T-cell (primary cell): ENCODE measurements at places on chromosomes 16 and 17.

- DNase-seq, result no peak
- no peak overlapping the region for H3K27ac ChIP-seq
- H3K36me3 ChIP-seq, result no peaks in the 10 kb centered on the region
- H3K4me1 ChIP-seq, result no peaks in the 10 kb centered on the region
- H3K4me3 ChIP-seq, result no peak overlapping the region
Measured at GRCh38 chr16:10683170-10683569, 11.6 kb downstream of the TEKT5 start.

DNA sequence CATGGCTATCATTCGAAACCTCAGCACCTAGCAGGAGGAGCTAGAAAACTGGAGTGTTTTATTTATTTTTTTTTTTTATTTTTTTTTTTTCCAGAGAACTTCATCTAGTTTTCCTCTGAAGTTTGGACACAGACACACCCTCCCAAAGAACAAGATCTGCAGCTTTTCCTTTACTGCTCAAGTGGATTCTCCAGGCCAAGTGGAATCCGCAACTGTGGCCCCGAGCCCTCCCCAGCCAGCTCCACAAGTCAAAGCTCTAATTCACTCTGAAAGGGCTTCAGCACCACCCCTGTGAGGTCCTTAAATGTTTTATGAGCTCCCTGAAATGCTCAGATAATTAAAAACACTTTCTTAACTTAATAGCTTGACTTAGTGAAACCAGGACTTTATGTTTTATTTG, 332.1 kb upstream of the DYNLRB2 start:
- H3K27me3 ChIP-seq, result no peaks in the 10 kb centered on the region
- no peak for DNase-seq
- no peak overlapping the region for H3K4me3 ChIP-seq
- H3K4me1 ChIP-seq, result no peaks in the 10 kb centered on the region
- no peaks in the 10 kb centered on the region for H3K36me3 ChIP-seq

DNA sequence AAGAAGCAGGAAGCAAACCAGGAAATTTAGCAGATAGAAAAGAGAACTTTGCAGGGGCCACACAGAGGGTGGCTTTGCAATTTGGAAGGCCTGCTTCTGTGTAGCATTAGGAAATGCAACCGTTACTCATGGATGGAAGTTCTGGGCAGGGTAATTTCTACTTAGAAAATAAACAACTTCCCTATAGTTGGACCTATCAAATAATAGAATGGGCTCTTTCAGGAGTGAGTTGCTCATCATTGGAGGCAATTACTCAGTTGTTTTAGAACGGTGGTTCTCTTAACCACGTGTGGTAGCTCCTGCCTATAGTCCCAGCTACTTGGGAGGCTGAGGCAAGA, 25.8 kb upstream of the HS3ST2 start:
- H3K4me3 ChIP-seq, result no peak overlapping the region
- no peaks in the 10 kb centered on the region for H3K4me1 ChIP-seq

DNA sequence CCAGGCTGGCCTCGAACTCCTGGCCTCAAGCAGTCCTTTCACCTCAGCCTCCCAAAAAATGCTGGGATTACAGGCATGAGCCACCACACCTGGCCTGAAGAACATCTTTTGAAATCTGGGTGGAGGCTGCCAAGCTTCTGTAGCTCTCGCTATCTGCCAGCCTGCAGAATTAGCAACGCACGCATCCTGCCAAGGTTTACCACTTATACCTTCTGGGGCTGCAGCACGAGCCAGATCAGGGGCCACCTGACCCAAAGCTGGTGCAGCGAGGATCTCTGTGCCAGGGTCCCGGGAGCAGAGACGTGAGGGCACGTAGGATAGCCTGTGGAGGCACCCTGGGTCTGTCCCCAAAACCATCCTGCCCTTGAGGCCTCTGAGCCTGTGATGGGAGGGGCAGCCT, 22.2 kb downstream of the SLC38A8 start:
- H3K27ac ChIP-seq, result no peak overlapping the region
- H3K4me1 ChIP-seq, result no peaks in the 10 kb centered on the region
- no peaks in the 10 kb centered on the region for H3K36me3 ChIP-seq
- no peak overlapping the region for H3K4me3 ChIP-seq
- no peak for DNase-seq

- peaks cover 14% of the 10 kb centered on the region for H3K36me3 ChIP-seq
- H3K4me1 ChIP-seq, result no peaks in the 10 kb centered on the region
- H3K27me3 ChIP-seq, result no peaks in the 10 kb centered on the region
- DNase-seq, result no peak
- no peak overlapping the region for H3K4me3 ChIP-seq
Measured at GRCh38 chr16:16148755-16149154, 74.5 kb downstream of the ABCC6 start.

DNA sequence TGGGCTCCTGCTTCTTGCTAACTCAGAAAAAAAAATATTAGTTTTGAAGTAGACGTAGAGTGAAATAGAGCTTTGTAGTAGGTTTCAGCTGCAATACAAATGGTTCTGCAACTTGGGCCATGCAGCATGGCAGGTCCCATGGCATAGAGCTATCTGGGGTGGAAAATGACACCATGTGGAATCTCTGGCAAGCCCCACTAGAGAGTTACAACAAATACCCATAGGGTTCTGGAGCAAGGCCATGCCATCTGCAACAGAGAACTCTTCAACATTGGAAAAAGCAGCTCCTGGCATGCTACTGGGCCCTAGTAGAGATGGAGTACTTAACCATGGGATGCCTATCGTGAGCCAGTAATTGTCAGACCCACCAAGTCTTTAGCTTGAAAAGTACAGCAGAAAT, 25.3 kb upstream of the RBBP6 start:
- H3K27me3 ChIP-seq, result no peaks in the 10 kb centered on the region
- no peaks in the 10 kb centered on the region for H3K36me3 ChIP-seq
- no peaks in the 10 kb centered on the region for H3K4me1 ChIP-seq
- DNase-seq, result no peak

DNA sequence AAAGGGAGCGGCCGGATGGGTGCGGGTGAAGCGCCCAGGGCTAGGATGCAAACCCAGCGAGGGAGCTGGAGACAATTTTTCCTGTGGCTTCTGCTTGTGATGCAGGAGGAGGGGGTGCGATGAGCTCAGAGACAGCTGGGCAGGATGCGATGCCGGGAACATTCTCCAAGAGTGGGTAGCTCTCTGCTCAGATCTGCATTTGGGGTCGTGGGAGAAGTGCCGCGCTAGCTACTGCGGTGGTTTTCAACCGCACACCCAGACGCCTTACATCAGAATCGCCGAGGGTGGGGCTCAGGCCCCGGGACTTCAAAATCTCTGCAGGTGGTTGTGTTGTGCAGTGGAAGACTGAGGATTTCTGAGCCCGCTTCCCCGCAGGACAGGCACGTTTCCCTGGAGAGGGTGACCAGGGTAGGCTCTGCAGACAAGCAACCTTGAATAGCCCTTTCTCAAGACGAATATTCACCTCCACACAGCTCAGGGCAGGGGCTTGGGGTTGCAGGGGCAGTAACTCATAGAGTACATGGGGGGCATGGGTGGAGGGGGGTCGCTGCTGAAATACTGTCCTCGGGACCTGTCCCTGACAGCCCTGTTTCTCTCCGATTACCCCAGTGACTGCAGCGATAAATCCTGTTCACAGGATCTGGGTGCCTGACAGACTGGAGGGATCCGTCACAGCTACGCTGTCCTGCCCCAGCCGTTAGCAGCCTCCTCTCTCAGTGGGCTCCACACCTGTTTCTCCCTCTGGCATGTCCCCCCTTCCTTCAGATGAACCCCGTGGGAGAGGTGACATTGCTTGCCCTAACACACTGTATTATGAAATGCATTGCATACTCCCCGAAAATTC, 63.3 kb downstream of the HAPSTR1 start:
- H3K27ac ChIP-seq, result no peak overlapping the region
- no peak for DNase-seq
- no peak overlapping the region for H3K4me3 ChIP-seq
- no peaks in the 10 kb centered on the region for H3K4me1 ChIP-seq
- H3K27me3 ChIP-seq, result peaks cover 45% of the 10 kb centered on the region
- no peaks in the 10 kb centered on the region for H3K36me3 ChIP-seq

DNA sequence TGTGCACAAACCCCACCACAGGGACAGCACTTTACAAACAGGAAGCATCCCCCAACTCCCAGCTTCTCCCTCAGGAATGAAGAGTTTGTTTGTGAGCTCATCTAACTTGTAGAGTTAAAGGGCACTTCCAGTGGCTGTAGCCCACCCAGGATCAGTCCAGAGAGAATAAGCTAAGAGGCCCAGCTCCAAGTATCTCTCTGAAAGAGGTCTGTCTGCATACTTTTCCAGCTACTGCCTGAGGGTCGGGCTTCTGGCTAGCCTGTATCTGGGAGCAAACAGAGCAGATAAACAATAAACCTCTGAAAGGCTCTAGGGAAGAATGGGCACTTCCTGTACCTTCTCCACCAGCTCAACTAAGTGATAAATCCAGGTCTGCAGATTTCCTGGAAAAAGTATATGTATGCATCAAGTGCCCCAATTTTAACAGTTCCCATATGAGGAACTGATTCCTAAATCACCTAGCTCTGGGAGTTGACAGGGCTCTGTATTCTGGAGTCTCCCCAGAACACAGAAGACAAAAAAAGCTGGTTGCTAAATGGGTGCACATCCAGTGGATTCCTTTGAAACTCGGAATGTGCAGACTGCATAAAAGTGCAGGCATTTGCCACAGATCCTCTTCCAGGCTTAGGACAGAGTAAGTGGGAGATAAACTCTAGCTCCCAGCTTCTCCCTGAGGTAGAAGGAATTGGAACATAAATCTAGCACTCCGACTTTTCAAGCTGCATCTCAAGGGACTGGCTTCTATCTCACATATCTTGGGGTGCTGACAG, 37.1 kb upstream of the MYLK3 start:
- H3K36me3 ChIP-seq, result no peaks in the 10 kb centered on the region
- H3K27ac ChIP-seq, result no peak overlapping the region
- no peak for DNase-seq

DNA sequence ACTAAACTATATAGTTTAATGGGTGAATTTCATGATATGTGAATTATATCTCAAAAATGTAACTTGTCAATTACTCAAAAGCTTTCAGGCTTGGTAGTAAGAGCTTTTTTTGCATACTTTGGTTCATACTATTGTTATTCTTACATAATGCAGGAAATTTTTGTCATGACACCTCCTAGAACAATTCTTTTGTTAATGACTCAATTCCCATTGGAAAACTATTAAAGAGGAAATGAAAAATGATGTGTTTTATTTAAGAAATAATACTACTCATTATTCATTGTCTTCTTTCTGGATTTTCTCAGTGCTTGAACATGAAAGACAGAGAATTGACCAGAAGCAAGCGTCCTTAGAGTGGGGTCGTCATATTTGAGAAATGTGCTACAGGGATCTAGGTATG, 196.4 kb upstream of the KCNJ16 start:
- no peak overlapping the region for H3K27ac ChIP-seq
- H3K27me3 ChIP-seq, result no peaks in the 10 kb centered on the region
- no peaks in the 10 kb centered on the region for H3K36me3 ChIP-seq
- H3K4me3 ChIP-seq, result no peak overlapping the region
- DNase-seq, result no peak

DNA sequence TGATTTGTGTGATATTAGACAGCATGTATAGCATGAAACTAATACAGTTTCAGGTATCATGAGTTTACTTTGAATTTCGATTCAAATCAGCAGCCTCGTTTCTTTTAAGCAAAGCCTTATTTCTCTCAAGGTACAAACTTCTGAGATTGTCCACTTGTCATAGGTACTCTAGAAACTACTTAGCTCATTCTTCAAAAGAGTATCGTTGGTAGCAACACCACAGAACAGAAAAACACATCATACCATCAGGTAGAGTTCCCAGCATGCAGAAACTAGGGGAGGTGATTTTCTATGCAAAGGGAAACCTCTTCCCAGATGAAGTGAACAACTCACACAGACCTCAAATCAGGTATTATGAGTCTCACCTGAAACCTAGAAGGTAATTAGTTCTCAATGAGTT, 237.0 kb upstream of the SOX9 start:
- H3K4me3 ChIP-seq, result no peak overlapping the region
- no peak for DNase-seq
- H3K27me3 ChIP-seq, result no peaks in the 10 kb centered on the region
- H3K27ac ChIP-seq, result no peak overlapping the region
- no peaks in the 10 kb centered on the region for H3K4me1 ChIP-seq

DNA sequence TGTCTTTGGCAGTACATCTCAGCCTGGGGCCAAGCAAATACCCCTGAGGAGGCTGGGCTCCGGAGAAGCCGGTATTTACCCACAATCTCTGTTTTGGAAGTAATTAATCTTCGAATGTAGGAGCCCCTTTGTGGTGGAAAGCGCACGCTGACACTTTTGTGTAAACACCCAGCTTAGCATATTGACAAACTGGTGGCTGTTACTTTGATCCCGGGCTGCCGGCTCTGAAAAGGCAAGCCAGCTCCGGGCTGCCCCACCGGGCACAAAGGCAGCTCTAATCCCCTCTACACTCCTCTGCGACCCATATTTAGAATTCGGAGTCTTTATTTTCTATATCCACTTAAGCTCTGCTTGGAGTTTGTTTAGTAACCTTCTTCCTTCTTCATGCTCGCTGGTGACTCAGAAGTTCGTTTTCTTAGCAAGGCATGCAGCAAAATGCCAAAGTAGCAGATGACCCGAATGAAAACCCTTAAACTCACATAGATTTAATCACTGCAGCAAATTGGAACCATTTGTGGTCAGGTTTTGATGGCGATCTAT, 144.0 kb upstream of the IRX3 start:
- no peak overlapping the region for H3K27ac ChIP-seq
- no peak for DNase-seq
- no peaks in the 10 kb centered on the region for H3K4me1 ChIP-seq
- H3K4me3 ChIP-seq, result no peak overlapping the region
- H3K27me3 ChIP-seq, result peaks cover 31% of the 10 kb centered on the region
- no peaks in the 10 kb centered on the region for H3K36me3 ChIP-seq

DNA sequence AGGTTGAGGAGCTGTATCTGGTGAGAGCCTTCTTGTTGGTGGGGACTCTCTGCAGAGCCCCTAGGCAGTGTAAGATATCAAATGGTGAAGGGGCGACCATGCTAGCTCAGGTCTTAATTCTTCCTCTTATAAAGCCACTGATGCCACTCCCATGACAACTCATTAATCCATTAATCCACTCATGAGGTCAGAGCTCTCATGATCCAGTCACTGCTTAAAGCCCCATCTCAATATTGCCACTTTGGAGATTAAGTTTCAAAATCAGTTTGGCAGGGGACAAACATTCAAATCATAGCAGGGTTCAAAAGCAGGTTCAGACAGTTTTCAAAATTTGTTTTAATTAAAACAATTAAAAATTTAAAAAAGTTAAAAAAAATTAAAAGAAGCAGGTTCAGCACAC, 13.1 kb upstream of the SPECC1 start:
- H3K4me3 ChIP-seq, result no peak overlapping the region
- H3K27me3 ChIP-seq, result no peaks in the 10 kb centered on the region
- no peak overlapping the region for H3K27ac ChIP-seq
- H3K36me3 ChIP-seq, result no peaks in the 10 kb centered on the region
- no peak for DNase-seq
- H3K4me1 ChIP-seq, result no peaks in the 10 kb centered on the region

- peaks cover 6% of the 10 kb centered on the region for H3K27me3 ChIP-seq
- peak overlapping the region; percentile 82 for H3K27ac ChIP-seq
- peaks cover 6% of the 10 kb centered on the region for H3K4me1 ChIP-seq
Measured at GRCh38 chr17:75032720-75033280, 14.0 kb downstream of the ATP5PD start.

- no peak overlapping the region for H3K4me3 ChIP-seq
- no peak overlapping the region for H3K27ac ChIP-seq
- no peaks in the 10 kb centered on the region for H3K4me1 ChIP-seq
- H3K36me3 ChIP-seq, result peaks cover 3% of the 10 kb centered on the region
Measured at GRCh38 chr17:44424828-44425461, 35.5 kb upstream of the ITGA2B start.

- no peak overlapping the region for H3K4me3 ChIP-seq
- peaks cover 3% of the 10 kb centered on the region for H3K27me3 ChIP-seq
- no peak overlapping the region for H3K27ac ChIP-seq
- H3K36me3 ChIP-seq, result no peaks in the 10 kb centered on the region
- no peak for DNase-seq
- no peaks in the 10 kb centered on the region for H3K4me1 ChIP-seq
Measured at GRCh38 chr16:22683730-22684573, 130.0 kb upstream of the HS3ST2 start.
